HCEC 1CT (cell line): ENCODE measurements at places on chromosomes 13 and 19.

DNA sequence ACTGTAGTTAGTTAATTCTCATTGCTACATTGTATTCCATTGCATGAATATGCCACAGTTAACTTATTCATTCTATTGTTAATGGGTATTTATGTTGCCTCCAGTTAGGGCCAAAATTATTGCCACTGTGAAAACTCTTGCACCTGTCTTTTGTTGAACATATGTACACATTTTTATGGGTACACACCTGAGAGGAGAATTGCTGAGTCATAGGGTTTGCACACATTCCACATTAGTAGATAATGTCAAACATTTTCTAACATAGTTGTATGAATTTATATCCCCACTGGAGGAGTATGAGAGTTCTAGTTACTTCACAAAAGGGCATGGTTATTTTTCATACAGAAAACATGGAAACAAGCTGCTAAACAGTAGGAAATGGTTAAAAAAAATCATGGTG, 338.4 kb downstream of the FOXO1 start:
- DNase-seq, result no peak

GRCh38 chr19:51439021-51439465, 19.2 kb downstream of the SIGLEC8 start:
- no peak for DNase-seq

- no peak for DNase-seq
Measured at GRCh38 chr13:25046274-25046984, 49.5 kb upstream of the PABPC3 start.

DNA sequence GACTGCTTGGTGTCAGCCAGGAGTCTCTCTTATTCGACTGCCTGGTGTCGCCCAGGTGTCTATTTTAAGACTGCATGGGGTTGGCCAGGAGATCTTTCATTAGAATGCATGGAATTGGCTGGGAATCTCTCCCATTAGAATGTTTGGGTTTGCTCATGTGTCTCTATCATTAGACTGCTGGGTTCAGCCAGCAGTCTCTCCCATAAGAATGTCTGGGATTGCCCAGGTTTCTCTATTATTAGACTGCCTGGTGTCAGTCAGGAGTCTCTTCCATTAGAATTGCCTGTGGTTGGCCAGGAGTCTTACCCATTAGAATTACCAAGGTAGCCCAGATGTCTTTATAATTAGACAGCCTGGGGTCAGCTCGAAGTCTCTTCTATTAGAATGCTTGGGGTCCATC, 1496.0 kb downstream of the UQCRFS1 start:
- no peak for DNase-seq

DNA sequence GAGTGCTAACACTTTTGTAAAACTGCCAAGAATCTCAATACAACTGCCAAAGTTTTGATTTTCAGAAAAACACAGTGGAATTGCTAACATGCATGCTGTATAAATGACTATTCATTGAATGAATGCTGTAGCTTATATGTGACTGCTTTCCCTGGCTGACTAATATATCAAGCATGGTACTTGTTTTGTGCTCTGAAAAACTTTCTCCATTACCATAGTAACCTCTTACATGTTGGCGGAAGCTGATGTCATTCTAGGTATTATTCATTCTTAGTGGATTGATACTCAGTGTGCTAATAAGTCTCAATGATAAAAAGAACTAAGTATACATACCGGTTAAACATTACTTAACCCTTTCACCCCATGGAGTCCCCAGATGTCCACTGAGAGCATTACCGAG, 166.1 kb upstream of the MYO16 start:
- DNase-seq, result peak; percentile 98

- no peak for DNase-seq
Measured at GRCh38 chr13:33182729-33183128, 102.8 kb downstream of the STARD13 start.
